ENCODE measurements at places on chromosomes 4 and X. TPM values are rescaled to one million over a fixed set of nuclear protein-coding genes. Genes with fewer than 3 reads are reported as not detected.

- H3K27ac ChIP-seq = no peak overlapping the region
- peaks cover 8% of the 10 kb centered on the region for H3K4me1 ChIP-seq
- no peaks in the 10 kb centered on the region for H3K27me3 ChIP-seq
Observed at GRCh38 chr4:178752954-178753525, 1310.8 kb upstream of the AGA start.

The SLC39A8 gene
- total RNA-seq = 7.9 TPM

DNA sequence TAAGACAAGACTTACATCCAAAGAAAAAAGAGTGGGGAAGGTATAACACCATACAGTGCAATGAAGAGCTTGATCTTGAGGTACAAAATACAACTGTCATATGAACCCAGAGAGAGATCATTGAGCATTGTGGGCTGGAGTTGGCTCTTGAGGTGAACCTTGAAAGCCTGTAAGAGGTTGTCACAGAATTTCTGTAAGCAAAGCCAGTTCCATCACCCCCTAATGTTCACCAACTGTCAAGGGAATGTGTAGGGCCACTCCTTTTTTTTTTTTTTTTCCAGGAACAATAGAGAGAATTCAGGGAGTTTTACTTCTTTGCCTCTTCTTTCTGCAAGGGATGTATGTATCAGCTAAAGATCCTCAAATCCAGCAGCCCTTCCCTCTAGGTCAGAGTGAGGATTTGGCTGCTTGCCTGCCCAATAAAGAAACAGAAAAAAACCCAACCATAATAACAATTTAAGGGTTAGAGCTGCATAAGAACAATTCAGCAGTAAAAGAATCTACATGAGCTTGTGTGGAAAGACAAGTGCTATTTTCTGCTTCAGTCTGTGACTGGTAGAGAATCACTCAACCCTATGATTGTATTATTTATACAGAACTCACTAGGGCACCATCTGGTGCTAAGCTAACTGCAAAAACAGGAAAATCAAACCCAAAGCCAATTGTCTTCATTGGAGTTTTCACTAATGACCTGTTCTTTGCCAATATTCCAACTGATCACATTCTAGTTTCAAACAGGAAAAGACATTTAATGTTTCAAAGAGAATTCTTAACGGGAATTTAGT is 217.5 kb upstream of the TEX13C start:
- no peak overlapping the region for H3K27ac ChIP-seq
- no peak for DNase-seq
- no peaks in the 10 kb centered on the region for H3K36me3 ChIP-seq

DNA sequence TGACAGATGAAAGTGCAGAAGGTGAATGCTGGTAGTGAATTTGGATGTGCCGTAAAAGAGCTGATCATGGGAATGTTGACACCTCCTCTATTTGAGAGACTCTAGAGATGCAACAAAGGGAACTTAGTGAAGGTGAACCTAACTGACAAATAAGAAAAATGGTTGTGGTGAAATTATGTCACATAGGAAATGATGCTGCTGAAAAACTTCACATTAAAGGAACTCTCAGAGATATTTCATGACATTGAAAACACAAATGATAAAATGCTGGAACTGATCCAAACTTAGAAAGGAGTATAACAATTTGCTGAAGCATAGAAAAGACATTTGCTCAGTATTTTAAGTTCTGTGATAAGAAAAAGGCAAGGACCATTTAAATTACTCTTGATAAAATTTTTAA is 31.9 kb downstream of the MGAT4D start:
- no peaks in the 10 kb centered on the region for H3K36me3 ChIP-seq
- no peak overlapping the region for H3K27ac ChIP-seq
- peaks cover 32% of the 10 kb centered on the region for H3K27me3 ChIP-seq
- DNase-seq = no peak
- no peak overlapping the region for H3K4me3 ChIP-seq

DNA sequence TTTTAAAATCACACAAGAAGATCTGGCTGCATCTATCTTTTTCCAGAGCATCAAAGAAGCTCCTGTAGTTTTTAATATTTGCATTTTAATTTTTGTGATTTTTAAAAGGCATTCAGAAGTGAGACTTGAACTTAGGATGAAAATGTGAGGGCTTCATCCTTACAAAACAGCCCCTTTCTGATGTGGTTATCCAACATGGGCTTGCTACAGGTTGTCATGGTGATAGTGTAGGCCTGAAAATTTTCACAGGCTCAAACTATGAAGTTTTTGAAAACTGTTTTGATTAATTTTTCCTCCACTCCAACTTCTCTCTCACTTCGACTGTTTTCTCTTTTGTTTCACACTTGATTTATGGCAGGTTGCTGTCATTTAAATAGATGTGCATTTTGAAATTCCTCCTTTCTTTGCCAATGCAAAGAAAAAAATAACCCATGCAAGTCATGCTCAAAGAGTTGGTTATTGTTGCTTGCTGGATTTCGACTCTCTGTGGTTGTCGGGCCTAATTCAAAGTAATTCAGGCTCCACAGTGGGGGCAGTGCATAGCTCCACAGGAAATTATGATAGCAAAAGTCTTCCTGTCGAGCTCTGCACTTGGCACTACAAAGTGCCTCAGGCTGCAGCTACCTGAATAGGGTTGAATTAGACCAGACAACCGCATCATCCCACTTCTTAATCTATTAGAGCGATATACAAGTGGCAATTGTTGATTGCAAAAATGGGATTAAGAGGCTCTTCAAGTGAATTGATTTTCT is 201.0 kb upstream of the GPR101 start:
- no peak for DNase-seq
- H3K27ac ChIP-seq = no peak overlapping the region
- no peaks in the 10 kb centered on the region for H3K27me3 ChIP-seq
- H3K36me3 ChIP-seq = no peaks in the 10 kb centered on the region
- no peaks in the 10 kb centered on the region for H3K4me1 ChIP-seq

DNA sequence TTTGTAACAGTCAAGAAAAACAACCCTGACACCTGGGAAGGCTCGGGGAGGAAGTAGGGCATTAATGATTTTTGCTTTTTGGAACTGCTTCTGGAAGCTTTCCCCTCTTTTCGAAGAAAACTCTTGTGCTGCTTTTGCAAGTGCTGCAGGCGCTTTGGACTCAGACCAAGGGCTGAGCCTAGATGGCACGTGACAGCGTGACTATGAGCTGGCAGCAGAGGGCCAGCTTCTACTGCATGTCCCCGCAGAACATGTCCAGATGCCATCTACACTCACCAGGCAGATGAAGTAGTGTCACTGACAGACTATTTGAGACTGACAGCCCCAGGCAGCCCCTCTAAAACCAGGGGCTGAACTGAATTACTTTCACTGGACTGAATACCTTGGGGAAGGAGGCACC is 6.2 kb downstream of the NR0B1 start:
- no peaks in the 10 kb centered on the region for H3K36me3 ChIP-seq
- no peak for DNase-seq
- no peak overlapping the region for H3K4me3 ChIP-seq
- H3K4me1 ChIP-seq = peaks cover 48% of the 10 kb centered on the region
- no peak overlapping the region for H3K27ac ChIP-seq
- H3K27me3 ChIP-seq = peaks cover 3% of the 10 kb centered on the region

GRCh38 chr4:1550122-1551070 is 133.7 kb downstream of the FAM53A start:
- no peak overlapping the region for H3K4me3 ChIP-seq
- peaks cover 35% of the 10 kb centered on the region for H3K27me3 ChIP-seq
- H3K27ac ChIP-seq = no peak overlapping the region
- H3K36me3 ChIP-seq = no peaks in the 10 kb centered on the region
- no peak for DNase-seq

The MID1 gene
- 48.8 TPM for total RNA-seq

GRCh38 chr4:152676052-152676854 is 3.5 kb downstream of the TMEM154 start:
- H3K4me3 ChIP-seq = no peak overlapping the region
- no peak for DNase-seq
- H3K4me1 ChIP-seq = peaks cover 8% of the 10 kb centered on the region
- H3K27me3 ChIP-seq = peaks cover 27% of the 10 kb centered on the region

DNA sequence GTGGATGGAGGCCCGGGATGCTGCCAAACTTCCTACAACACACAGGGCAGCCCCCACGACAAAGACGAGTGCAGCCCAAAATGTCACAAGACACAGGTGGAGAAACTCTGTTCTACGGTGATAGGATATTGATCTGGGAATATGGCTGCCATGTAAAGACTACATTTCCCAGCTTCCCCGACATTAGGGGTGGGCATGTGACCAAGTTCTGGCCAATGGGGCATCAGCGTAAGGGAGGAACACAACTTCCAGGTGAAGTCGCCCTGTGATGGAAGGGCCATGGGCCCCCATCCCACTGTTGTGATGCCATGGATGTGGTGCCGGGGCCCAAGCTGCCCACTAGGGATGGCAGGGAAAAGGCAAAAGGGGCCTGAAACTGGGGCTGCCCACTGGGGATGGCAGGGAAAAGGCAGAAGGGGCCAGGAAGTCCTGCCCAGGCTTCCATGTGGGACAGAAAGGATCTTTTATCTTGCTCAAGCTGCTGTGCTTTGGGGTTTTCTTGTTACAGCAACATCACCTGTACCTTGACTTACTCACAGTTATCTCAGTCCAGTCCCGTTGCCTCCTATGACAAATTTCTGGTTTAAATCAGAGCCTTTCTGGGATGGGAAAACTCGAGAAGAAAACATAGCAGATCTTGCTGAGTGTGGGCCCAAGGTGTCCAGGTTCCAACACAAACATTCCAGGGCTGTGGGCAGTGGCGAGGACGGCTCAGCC is 9.7 kb upstream of the ADRA2C start:
- H3K4me1 ChIP-seq = no peaks in the 10 kb centered on the region
- H3K4me3 ChIP-seq = no peak overlapping the region
- no peak for DNase-seq
- H3K36me3 ChIP-seq = no peaks in the 10 kb centered on the region
- H3K27ac ChIP-seq = no peak overlapping the region

The CT55 gene
- 0.34 TPM for total RNA-seq

GRCh38 chr4:1939664-1940509 is 68.7 kb downstream of the NSD2 start:
- peak overlapping the region; percentile 76 for H3K27ac ChIP-seq
- no peak overlapping the region for H3K4me3 ChIP-seq
- H3K36me3 ChIP-seq = peaks cover 8% of the 10 kb centered on the region

- H3K36me3 ChIP-seq = peaks cover 12% of the 10 kb centered on the region
- no peak overlapping the region for H3K27ac ChIP-seq
- no peak overlapping the region for H3K4me3 ChIP-seq
- DNase-seq = no peak
Observed at GRCh38 chr4:173273941-173274340, 60.2 kb downstream of the HMGB2 start.

DNA sequence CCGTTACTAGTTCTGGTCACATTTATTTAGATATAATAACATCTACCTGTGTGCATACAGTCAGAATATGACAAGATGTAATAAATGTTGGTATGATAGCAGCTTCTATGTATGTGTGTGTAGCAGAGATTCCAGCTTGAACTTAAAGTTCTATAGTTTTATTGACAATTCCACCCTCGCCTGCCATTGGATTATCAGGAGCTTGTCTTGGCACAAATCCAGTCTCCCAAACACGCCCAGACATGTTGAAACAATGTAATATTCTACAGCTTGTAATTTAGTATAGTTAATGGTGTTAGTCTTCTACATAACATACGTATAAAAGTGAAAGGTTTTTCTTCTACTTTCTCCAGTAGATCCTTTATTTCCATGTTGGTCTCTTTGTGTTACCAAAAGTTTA is 44.4 kb downstream of the BBS12 start:
- H3K27me3 ChIP-seq = no peaks in the 10 kb centered on the region
- DNase-seq = no peak
- H3K4me1 ChIP-seq = peaks cover 24% of the 10 kb centered on the region

GRCh38 chrX:107700790-107701189 is 72.5 kb downstream of the PRPS1 start:
- H3K4me3 ChIP-seq = no peak overlapping the region
- no peaks in the 10 kb centered on the region for H3K36me3 ChIP-seq
- DNase-seq = no peak
- peak overlapping the region; percentile 69 for H3K27ac ChIP-seq

Measured in mesothelial cell of epicardium (in vitro differentiated cells).